COR-L47 (cell line): ENCODE measurements at places on chromosomes 2 and 18.
A peak's percentile ranks its signal among the peaks of the same experiment; 100 is the strongest.

DNA sequence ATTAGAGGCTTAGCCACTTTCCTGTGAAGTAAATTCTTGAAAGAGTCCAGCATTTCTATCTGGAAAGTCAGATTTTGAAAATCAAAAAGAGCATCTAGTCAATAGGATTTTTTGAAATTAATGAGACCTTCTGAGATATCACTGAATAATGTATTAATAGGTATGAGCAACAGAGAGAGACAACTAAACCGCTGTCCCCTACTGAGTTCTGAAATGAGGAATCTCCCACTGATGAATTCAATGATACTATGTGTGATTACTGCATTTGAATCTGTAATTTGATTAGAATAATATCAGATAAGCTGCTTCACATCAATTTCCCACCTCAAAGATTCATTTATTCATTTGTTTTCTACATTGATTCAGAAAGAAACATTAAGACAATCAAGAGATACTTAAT is 252.8 kb downstream of the TMX3 start:
- no peak for DNase-seq

DNA sequence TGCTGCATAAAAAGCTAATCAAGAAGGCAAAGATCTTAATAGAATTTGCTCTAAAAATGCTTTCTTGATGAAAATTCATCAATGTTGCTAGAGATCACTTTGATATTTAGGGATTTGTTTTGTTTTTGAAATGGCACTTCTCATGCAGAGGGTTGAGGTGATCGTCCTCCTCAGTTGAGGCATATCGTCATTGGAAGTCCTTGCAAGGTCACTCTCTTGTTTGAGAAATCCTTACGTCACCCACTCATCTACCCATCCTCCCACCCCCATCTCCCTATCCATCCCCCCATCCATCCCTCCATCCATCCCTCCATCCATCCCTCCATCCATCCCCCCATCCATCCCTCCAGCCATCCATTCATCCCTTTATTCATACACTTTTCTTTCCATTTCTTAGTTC is 133.7 kb downstream of the THNSL2 start:
- no peak for DNase-seq

DNA sequence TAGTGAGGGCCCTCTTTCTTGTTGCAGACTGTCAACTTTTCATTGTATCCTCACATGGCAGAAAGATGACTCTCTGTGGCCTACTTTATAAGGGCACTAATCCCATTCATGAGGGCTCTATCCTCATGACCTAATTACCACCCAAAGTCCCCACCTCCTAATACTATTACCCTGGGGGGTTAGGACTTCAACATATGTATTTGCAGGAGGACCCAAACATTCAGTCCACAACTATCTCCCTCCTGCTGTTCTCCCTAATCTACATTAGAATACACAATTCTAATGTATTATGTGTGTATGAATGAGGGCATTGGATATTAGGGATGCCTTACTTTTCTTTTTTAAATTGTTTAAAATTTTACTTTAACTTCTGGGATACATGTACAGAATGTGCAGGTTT is 246.0 kb upstream of the TANK start:
- DNase-seq = no peak

DNA sequence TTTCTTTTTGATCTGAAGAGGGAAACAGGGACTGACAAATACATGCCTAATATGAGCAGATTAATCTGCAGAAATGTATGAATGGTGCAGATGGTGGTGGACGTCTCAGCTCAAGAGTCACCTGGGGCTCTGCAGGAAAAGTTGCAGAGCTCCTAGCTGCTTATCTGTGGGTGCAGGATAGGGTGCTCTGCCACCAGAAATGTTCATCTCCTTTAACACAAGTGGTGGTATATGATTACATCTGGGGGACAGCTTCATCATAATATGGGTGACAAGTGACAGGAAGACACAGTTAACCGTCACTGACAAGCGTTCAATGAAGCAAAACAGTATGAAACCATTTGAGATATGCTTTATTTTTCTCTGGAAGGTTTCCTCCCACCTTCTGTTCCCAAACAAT is 121.2 kb upstream of the LINC00305 start:
- no peak for DNase-seq

GRCh38 chr2:43059183-43059897 is 167.1 kb downstream of the ZFP36L2 start:
- peak; percentile 60 for DNase-seq

DNA sequence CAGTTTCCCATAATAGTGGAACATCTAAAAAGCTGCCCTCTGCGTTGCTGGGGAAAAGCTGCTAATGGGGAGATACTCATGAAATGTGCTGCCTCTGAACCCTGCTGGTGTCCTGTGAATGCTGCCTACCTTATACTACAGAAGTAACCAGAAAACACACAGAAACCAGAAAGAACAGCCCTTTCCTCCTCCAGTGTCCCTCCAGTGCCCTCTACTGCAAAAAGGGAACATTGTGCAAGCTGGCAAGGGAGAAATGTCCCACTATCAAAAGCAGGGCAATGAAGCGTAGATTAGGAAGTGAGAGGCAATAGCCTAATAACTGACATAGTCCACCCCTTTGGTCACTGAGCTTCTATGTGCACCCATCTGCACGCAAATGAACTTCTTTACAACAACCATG is 162.7 kb upstream of the ETAA1 start:
- DNase-seq = peak; percentile 46

GRCh38 chr2:176488431-176488830 is 219.2 kb downstream of the MTX2 start:
- DNase-seq = no peak

DNA sequence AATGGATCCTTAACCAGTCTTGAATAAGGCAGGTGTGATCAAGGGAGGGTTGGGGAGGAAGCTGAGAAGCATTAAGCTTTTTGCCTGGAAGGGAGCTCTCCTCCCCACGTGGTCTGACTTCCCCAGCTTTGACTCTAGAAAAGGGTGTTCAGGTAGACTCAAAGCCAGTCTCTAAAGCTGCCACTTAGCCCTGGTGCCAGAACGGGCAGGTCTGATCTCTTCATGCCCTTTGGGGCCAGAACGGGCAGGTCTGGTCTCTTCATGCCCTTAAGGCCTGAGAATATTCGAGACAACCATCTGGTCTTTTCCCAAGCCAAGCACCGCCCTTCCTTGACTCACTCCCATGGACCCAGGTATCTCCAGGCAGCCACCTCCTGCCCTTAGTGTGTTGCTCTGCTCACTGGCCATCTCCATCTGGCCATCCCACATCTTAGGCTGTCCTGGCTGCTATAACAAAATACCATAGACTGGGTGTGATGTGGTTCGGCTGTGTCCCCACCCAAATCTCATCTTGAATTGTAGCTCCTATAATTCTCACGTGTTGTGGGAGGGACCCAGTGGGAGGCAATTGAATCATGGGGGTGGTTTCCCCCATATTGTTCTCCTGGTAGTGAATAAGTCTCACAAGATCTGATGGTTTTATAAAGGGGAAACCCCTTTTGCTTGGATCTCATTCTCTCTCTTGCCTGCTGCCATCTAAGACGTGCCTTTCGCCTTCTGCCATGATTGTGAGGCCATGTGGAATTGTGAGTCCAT is 59.4 kb downstream of the SNORC start:
- no peak for DNase-seq

DNA sequence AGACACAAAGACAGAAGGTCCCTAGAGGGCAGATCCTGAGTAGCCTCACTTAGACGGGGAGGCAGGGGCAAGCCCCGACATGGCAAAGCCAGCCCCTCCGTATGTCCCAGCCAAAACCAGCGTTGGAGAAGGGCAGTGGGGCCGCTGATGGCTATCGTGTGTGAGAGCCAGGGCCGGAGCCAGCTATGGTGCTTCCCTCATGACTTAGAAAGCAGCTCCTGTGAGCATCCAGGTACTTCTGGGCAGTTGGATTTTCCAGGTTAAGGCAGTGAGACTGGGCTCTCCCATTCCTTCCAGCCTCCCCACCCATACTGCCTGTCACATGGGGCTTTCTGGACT is 31.2 kb upstream of the ROCK2 start:
- no peak for DNase-seq

GRCh38 chr18:63087421-63088230 is 231.9 kb downstream of the BCL2 start:
- no peak for DNase-seq

- DNase-seq = no peak
These were observed 626.7 kb downstream of the LRRTM4 start for GRCh38 chr2:76895469-76895868.

DNA sequence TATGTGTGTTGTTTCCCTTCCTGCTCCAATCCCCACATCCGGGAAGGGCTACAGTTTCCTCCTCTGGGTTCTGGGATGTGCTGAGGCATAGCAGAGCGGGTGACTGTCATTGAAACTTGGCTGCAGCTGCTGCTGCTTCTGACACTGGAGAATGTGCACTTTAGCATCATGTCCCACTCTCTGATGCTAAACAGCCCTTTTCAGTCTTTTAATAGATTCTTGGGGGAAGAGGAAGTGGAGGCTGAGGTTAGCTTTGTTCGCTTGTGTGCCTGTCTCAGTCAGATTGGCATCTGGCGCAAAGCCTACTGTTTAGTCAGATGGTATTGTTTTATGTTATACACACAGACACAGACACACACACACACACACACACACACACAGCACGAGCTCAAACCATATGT is 136.5 kb upstream of the RND3 start:
- DNase-seq = no peak

DNA sequence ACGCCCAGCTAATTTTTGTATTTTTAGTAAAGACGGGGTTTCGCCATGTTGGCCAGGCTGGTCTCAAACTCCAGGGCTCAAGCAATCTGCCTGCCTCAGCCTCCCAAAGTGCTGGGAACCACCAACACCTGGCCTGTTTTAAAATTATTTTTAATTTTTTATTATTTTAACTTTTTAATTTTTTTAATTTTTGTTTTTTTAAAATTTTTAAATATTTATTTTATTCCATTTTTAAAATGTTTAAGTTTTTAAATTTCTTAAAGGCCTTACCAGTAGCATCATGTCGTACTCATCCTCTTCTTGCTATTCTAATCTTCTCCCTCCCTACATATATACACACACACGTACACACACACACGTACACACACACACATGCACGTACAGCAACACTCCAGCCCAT is 1.4 kb downstream of the LYG1 start:
- DNase-seq = no peak

DNA sequence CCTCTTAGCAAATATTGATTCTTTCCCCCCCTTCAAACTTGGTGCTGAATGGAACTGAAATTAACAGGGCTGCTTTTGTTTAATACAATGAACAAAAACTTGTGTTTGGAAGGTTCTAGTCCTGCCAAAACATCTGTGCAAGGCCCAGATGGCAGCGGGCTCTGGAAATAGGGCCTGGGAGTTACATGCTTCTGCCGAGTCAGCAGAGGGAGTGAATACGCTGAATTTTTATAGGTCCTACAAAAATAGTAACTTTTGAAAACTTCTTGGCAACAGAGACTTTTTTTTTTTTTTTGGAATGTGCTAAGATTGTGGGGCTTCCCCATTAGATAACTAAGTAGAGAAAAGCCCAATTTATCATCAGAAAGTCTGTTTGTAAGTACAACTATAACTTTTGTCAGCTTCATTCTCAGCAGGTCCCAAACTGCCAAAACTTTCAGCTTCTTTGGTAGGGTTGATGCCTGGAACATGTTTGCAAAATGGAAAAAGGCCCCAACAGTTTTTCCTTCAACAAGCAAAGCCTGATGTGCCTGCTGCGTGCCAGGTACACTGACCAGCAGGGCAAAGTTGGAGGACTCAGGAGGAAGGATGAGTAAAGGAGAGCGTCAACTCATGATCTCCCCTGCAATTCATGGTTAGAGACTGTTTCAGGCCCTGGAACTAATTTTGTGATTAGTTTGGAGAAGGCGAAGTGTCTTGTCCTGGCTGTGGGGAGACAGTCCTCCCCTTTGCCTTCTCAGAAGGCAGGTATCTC is 45.1 kb upstream of the HDAC4 start:
- no peak for DNase-seq

DNA sequence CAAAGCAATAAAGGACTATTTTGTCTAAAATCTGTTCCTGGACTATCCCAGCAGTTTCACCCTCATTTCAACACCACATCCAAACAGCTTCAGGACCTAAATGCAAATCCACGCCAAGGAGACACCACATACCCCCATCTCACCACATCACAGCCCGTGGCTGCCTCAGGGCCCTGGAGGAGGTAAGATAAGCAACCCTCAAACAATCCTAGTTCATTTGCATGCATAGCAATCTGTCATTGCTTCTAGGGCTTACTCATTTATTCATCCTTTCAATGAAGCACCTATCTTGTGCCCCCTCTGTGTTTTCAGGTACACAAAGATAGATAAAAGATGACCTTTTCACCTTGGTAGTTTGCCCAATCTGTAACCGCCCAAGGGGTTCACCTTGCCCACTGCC is 86.5 kb downstream of the VSNL1 start:
- no peak for DNase-seq

- no peak for DNase-seq
These were observed 10.7 kb upstream of the RNU4ATAC start for GRCh38 chr2:121519732-121520640.

GRCh38 chr2:190119257-190119656 is 56.7 kb upstream of the MSTN start:
- no peak for DNase-seq

DNA sequence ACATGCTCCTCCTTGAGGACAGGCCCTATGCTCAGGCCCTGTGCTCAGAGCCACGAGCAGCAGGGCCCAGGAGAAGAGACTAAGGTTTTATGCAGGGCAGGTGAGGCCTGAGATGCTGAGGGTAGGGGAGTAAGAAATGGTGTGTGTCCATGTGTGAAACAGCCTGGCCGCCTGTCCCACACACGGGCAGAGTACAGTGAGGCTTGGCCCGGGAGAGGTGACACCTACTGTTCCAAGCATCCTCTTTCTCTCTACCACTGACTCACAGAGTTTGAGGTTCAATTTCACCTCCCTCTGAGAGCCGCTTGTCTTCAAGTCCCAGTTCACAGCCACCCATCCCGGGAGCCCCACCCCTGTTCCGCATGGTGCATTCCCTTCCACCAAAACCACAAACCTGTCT is 54.1 kb downstream of the ADNP2 start:
- no peak for DNase-seq

- DNase-seq = no peak
These were observed 17.7 kb upstream of the AKAIN1 start for GRCh38 chr18:5214583-5215351.

DNA sequence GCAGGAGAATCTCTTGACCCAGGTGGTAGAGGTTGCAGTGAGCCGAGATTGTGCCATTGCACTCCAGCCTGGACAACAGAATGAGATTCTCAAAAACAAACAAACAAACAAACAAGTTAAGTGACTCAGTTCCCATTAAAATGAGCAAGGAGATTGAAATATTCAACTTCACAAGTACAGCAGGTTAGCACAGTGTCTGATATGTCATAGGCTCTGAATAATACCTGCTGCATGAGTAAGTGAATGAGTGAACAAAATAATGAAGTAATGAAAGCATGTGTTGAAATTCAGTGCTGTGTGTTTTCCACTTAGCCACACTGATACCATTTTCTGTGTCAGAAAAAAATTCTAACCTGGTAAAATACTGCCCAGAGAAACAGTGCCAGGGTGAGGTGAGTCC is 41.9 kb upstream of the SETBP1 start:
- DNase-seq = no peak

GRCh38 chr2:180742801-180743200 is 237.6 kb upstream of the UBE2E3 start:
- DNase-seq = no peak

DNA sequence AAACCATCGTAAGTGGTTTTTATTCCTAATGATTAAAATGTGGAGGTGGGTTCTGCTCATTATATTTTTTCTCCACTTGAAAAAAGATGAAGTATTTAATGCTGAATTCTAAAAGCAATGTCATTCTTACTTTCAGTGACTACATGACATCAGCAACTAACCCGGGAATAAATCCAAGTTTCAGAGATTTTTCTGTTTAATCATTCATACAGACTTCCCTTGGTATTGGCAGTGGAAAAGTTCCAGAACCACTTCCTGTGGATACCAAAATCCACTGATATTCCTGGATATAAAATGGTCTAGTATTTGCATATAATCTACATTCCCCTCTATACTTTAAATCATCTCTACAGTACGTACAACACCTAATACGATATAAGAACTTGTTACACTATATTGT is 128.6 kb downstream of the ZNF532 start:
- DNase-seq = no peak
